ENCODE measurements at places on chromosomes 12 and 14.

DNA sequence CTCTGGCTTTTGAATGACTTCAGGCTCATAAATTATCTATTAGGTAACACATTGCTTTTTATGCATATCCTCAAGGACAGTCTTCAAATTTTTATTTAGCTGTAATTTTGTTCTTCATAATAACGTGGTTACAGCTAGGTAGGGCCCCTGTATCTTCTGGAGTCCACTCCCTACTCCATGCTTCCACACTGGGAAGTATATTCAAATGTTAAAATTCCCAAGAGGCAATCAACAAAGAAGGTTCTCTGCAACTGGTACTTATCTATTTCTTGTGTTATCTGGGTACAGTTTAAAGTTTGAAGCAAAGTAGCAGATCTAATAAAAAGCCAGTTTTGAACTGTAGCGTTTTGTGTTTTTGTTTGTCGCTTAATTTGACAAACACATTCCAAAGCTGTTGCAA, 20.1 kb upstream of the BAZ1A start:
- DNase-seq = no peak

DNA sequence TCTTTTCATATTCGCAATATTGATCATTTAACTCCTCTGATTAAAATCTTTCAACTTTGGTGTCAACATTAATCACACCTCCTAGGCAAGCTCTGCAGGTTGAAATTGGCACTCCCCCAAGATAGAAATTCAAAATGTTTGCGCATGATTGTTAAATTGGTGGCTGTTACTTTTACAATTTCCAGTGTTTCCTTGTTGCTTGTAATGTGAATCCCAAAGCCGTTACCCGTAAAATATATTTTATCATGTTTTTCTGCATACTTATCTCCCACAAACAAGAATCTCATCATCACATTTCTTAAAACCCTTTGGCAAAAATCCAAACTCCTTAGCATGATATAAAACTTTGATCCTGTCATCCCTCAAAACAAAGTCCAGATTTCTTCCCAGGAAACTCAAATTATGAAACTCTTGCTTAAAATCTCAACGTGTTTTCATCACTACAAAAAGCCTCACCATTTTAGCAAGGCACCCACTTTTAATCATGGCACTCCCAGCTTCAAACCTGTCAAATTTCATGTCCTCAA, 14.7 kb downstream of the RTL1 start:
- DNase-seq = no peak

DNA sequence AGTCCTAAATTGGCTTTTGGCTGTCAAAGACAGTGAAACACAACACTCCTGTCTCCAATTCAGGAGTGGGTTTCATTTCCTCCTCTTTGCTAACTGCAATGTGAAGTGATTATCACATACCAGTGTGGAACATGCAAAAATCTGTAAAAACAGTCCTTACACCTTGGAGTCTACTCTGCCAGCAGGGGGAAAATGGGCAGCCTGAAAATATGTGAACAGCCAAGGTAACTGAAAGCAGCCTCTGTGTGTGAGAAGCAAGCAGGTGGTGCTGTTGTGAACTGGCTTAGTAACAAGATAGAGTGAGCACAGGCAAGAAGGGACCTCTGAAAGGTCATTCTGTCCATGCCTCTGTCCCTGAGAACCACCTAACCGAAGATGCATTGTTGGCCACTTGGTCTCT, 6.0 kb downstream of the PRMT8 start:
- no peak for DNase-seq

GRCh38 chr12:67070604-67071003, 198.6 kb upstream of the CAND1 start:
- DNase-seq = no peak

GRCh38 chr12:6049587-6049986, 74.9 kb downstream of the VWF start:
- DNase-seq = no peak

- no peak for DNase-seq
Observed at GRCh38 chr12:106080041-106080790, 58.5 kb downstream of the NUAK1 start.

- DNase-seq = no peak
Observed at GRCh38 chr14:54278087-54278486, 118.7 kb upstream of the CDKN3 start.

DNA sequence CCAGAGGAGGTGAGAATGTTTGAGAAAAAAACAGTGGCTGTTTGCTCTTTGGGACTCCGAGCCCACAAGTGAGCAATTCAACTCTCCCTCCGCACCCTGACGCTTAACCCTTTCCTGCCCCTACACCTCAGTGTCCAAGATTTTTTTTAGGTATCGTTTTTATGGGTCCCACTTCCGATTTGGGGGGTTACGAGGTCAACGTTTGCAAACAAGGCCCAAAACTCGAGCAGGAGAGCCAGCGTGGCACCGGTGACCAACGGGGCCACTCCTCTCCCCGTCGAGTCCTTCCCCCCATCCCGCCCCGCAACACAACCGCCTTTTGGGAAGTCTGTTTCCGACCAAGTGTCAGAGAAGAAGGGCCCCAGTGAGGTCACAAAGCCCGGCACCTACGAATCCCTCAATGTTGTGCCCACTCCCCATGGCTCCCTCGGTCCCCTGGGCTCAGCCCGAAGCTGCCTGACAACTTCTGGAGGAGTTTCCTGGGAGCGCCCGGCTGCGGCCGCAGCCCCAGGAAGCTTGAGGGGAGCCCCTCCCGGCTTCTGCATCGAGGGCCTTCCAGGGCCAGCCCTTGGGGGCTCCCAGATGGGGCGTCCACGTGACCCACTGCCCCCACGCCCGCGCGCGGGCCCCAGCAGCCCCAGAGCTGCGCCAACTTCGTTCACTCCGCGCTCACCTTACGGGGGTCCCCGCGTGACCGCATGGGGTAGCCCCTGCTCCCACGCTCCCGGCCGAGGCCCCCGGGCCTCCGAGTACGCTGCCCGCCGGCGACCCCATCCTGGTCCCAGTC, 1.2 kb downstream of the CDK2AP1 start:
- DNase-seq = no peak

- DNase-seq = no peak
Observed at GRCh38 chr14:89586258-89587135, 169.5 kb upstream of the FOXN3 start.

DNA sequence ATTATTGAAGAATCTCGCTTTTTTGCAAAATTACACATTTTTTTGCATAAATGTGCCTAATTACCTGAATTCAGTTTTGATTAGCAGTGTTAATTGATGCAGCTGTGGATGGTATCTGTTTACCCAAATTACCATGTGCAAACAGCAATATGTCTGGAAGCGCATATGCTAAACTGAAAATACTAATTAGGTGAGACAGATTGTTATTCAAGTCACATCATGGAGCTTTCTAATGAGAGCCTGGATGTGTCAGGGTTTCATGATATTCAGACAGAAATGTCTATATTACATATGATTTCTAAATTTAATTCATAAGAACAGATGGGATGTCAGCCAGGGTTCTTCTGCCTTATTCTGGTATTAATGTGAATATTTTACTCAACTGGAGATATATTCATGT, 74.9 kb downstream of the RMST start:
- DNase-seq = no peak

GRCh38 chr12:19248929-19249602, 119.5 kb downstream of the PLEKHA5 start:
- DNase-seq = no peak

GRCh38 chr14:52840877-52841276, 49.5 kb upstream of the GNPNAT1 start:
- no peak for DNase-seq

DNA sequence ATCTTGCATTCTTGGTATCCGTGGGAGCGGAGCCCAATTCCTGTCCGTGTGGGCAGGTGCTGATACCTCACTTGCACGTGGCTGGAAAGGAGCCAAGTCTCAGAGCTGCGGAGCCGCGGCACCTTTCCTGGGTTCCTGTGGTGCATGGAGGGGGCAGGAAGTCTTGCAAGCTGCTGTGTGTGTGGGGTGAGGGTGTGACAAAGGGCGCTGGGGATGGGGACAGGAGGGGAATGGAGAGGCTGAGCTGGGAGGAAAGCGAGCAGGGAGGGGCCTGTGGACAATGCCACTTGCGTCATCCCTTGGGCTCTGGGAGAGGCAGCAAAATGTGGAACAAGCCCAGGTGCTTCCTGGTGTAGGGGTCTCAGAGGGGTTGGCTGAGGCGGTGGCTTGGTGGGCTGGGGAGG, 86.7 kb downstream of the CALM1 start:
- DNase-seq = no peak

DNA sequence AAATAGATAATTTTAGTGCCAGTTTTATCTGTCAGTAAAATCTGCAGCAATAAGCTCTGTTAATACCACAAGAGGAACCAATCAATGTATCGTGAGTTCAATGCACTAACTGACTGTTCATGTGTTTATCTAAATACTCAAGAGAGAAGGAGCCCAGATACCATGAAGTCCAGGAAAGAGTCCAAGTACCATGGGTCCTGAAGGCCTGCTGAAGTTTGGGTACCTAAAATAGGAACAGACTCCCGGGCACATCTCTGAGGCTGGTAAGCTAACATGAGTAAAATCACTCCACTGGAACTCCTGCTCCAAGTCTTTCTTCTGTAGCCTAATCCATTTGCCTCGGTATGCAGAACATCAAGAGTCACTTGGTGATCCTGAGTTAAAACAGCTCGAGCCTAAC, 71.1 kb downstream of the PRKD1 start:
- DNase-seq = no peak

DNA sequence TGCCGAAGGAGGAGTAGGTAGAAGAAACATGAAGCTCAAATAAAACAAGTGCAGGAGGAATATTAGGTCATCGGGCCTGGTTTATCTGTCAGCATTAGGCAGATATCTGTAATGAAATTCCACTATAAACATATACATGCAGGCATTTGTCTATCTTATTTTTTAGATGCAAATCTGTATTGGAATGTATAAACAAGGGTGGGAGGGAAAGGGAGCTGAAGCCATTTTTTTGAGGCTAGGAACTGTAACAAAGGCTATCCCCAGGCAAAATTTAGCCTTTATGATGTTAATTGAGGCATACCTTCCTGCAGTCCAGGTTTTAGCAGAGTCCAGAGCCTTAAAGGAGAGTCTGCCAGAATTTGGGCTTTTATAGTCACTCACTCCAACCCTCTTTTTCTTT, 72.5 kb downstream of the PHLDA1 start:
- no peak for DNase-seq
